ENCODE measurements at places on chromosomes 1 and 21.

DNA sequence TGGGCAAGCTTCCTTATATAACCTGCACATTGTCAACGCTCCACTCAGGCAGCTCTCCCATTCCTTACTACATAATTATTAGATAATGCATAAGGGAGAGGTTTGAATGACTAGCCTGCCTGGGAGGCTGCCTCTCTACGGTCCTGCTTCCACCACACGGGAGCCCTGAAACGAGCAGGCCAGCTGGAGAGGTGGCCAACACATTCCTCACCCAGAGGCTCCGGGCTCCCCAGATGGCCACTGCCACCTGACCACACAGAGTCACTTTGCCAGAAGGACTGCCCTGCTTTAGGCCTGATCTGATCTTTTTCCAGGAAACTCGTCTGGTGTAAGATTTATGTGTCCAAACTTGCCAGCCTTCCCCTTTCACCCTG lies 27.9 kb downstream of the HIVEP3 start:
- DNase-seq: no peak

DNA sequence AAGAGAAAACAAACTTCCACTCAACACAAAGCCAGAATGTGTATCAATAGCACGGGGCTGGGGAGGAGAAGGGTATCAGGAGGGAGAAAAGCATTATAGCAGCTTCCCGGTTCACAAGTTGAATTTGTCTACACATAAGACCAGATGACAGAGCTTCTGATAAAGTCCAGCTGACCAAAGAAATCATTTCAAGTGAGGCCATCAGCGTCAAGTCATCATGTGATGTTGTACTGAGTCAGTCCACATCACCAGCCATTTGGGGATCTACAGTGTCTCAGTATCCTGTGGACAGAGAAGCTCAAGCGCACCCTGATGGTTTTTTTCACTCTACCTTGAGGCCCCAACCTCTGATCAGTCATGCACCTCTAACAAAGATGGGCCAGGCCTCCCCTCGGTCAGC lies 33.0 kb downstream of the SETD4 start:
- no peak for DNase-seq

DNA sequence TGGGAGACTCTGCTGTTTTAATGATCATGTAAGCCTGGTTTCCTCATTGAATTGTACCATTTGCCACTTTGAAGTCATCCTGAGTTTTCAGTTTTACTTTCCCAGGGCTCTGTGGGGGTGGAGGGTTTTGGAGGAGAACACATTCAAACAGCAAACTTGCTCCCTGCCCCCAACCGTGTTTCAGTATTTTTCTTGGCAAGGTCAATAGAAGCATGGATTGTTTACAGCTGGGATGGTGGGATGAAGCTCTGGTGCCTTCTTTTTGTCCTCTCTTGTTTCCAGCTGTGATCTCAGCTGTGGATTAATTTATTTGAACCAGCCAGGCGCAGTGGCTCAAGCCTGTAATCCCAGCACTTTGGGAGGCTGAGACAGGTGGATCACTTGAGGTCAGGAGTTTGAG lies 54.3 kb upstream of the SERBP1 start:
- no peak for DNase-seq

DNA sequence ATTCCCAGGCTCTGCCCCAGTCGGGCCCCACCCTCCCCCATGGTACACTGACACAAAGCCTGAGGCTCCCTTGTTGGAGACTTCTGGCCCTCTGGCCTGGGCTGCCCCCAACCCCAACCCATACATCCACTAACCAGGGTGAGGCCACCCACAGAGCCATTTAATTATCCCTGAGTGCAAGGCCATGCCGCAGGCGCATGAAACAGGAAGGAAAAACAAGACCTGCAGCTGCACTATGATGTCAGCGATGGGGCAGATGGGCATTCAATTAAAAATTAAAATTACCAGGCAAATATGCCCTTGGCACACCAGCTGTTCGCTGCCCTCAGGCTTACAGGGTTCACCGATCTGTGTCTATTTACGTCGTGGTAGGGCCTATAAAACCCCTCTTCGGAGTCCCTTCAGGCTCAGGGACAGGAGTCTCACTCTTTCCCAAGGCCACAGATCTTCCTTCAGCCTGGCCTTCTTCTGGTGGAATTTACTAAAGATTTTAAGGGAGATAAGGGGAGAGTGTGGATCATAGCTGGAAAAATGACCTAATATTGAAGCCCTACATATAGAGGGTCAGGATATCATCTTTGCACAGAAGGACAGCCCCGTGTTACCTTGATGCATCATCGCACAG lies 29.6 kb upstream of the RGS16 start:
- no peak for DNase-seq

DNA sequence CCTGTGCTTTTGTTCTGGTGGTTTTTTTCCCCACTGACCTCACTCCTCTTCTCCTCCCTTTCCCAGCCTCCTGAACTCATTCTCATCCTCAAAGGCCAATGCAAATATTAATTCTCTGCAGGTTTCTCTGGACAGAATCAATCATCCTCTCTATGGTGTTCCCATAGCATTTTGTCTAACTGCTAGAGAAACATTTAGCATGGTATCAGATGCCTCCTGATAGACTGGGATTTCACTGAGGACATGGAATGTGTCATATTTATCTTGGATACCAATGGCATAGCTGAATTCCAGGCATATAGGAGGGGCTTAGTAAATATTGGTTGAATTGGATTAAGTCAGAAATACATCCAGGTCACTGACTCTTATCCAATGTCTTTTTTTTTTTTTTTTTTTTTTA lies 46.1 kb upstream of the SRP9 start:
- no peak for DNase-seq

GRCh38 chr1:35659589-35659988 lies 18.3 kb upstream of the PSMB2 start:
- DNase-seq: no peak

All from CD4-positive, alpha-beta T cell treated with Interleukin-17A for 4 hours (primary cell).